Type B pancreatic cell (in vitro differentiated cells): ENCODE measurements at places on chromosomes 2 and 18.
A peak's percentile ranks its signal among the peaks of the same experiment; 100 is the strongest.

GRCh38 chr2:214747992-214748391 is 61.5 kb downstream of the BARD1 start:
- DNase-seq, result no peak

- DNase-seq, result no peak
Measured at GRCh38 chr2:149562324-149562723, 25.3 kb downstream of the MMADHC start.

DNA sequence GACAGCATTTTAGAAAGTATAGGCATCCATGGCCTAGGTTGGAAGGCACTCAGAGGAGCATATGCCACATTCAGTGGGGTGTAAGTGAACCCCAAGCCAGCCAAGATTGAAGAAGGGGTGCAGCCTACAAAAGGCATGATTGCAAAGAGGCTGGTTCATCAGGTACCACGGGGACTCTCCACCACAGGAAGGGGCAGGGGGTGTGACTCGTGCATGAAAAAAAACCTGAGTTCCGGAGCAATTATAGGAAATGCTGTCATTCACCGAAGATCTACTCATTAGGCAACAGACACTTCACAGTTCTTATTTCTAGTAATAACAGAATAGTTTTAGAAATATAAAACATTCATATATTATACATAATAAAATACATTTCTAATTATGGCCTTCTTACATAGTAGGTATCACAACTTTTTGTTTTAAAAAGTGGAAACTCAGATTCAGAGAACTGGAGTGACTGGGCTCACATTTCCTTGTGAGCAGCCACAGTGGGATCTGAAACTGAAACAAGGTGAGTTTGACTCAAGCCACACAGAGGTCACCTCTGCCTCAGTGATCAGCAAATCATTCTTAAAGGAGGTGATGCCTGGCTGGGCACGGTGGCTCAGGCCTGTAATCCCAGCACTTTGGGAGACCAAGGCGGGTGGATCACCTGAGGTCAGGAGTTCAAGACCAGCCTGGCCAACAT is 188.4 kb upstream of the GYPC start:
- no peak for DNase-seq

DNA sequence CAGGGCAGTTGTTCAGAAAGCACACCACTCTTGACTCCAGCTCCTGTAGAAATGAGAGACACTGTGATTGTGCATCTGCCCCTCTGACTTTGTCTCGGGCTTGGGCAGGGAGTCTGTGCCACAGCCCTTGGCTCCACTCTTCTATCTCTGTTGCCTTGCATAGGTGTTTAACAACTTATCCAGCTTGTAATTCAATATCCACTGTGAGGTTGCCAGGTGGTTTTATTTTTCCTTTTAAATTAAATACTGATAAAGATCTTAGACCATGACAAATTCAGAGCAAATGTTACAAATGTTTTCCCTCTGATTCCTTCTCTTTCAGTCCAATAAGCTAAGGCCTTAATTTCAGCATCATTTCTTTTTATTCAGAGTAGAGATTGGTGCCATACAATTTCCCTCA is 421.7 kb downstream of the STK39 start:
- DNase-seq, result no peak

- no peak for DNase-seq
Measured at GRCh38 chr18:48314690-48315089, 94.5 kb downstream of the ZBTB7C start.

DNA sequence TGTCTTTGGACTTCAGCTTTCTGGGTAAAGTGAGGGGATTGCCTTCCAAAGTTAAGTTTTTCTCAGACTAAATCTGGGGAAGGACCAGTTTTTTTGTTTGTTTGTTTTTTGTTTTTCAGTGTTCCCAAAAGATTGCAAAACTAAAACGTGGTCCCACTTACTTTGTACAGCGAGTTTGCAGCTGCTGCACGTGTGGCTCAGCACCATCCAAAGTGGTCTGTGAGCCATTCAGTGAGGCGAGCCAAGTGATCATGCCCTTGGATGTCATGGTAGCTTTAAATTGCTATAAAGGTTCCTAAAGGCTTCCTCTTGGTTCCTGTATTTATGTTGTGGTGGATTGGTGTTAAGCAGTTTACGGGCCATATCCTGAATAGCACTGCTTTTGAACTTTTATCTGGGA is 23.0 kb downstream of the TET3 start:
- DNase-seq, result no peak

DNA sequence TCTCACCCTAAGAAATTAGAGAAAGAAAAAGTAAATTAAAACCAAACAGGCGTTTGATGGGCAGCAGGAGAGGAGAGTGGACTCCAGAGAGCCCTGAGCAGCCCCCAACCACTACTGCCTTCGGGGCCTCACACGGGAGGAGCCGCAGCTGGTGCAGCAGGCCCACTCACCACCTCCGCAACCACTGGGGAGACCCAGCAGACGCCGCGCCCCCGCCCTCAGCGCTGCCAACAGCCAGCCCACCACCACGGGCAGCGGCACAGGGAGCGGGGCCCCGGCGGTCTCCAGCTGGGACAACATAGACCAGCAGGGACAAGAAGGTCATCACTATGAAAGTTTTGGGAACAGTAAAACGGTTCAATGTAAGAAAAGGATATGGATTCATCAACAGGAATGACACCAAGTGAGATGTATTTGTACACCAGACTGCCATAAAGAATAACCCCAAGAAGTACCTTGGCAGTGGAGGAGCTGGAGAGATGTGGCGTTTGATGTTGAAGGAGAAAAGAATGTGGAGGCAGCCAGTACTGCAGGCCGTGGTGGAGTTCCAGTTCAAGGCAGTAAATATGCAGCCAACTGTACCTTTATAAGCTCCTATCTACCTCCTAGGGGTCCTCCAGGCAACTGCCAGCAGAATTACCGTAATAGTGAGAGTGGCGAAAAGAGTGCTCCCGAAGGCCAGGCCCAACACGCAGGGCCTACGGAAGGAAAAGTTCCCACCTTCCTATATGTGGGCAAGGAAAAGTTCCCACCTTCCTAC is 76.5 kb downstream of the OLA1 start:
- DNase-seq, result no peak

DNA sequence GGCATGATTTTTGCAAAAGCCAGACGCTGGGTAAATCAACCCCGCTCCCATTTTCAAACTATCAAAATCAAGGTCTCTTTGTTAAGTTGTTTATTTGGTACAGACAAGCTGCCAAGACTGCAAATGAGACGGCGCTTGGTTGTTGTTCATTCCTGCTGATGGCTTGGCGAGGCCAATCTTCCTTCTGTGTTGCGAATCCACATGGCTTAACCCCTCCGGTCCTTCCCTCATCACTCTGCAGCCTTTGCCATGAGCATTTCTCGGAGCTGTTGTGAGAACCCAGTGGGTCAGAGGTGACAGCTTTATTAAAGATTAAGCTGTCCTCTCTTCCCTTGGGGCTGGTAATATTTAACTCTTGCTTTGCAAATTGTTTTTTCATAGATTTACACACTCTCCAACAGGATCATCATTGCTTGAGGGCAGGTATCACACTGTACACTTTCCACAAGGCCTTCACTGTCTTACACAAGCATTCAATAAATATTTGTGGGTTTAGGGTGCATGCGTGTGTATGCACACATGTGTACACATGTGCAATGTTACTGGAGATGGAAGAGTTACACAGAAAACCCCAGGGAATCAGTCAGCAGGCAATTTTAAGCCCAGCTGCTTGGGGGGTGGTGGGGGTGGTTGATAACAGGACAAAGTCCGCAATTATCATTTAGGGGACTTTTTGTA is 27.8 kb upstream of the KCNF1 start:
- DNase-seq, result peak; percentile 43

DNA sequence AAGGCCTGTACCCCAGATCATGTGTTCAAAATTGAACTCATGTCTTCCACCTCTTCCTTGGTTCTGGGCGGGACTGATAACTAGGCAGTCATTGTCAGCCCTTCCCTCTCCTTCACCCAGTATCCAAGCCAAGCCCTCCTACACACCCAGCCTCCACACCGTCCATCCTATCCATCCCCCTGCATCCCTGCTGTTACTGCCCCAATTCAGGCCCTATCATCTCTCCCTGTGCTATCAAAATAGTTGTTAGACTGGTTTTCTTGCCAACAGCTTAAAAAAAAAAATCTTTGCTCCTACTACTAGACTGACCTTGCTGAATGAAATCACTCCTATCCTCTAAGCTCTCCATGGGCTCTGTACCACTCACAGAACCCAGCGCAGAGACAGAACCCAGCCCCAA is 32.8 kb downstream of the TGFA start:
- no peak for DNase-seq

DNA sequence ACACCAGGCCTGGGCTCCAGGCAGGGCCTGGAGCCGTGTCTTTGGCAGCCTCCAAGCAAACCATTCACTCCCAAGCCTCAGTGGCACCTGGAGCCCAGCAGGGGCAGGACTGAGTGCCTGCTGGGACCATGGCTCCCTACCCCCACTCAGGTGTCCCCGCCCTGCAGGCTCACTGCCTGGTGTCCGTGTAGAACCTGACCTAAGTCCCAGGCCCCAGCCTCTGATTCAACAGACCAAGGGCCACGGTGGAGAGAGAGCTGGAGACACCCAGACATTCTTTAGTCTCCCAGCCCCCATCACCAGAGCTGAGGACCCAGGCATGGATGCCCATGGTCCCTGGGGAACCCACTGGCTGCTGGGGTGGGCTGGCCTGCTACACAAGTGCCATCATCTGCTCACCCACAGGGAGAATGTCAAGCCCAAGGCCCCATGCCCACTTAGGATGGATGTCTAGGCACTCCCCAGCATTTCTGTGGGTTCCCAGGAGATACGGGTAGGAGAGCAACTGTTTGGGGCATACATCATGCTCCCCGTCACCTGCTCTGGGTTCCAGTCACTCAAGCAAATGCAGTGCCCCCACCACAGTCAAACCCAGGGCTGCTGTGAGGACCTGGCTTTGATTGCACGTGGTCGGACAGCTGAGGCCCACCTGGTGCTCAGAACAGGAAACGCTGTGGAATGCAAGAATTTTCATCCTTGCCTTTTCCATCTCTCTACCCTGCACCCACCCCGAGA is 42.9 kb upstream of the ATG16L1 start:
- DNase-seq, result no peak

DNA sequence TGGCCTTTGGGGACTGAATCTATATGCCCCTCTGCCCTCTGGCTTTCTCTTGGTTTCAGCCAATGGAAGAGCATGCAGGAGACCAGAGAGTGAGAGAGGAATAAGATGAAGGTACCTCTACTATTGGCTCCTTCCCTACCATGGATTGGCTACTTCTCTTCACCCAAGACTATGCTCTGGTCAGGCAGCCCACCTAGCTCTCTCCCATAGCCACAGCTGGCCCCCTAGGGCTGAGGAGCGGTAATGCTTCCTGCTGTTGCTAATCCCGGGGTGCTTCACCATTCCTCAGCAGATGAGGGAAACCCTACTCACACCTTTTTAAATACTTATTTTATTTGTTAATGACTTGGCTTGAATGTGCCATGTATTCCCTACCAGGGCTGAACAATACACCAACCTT is 142.4 kb downstream of the MREG start:
- no peak for DNase-seq

DNA sequence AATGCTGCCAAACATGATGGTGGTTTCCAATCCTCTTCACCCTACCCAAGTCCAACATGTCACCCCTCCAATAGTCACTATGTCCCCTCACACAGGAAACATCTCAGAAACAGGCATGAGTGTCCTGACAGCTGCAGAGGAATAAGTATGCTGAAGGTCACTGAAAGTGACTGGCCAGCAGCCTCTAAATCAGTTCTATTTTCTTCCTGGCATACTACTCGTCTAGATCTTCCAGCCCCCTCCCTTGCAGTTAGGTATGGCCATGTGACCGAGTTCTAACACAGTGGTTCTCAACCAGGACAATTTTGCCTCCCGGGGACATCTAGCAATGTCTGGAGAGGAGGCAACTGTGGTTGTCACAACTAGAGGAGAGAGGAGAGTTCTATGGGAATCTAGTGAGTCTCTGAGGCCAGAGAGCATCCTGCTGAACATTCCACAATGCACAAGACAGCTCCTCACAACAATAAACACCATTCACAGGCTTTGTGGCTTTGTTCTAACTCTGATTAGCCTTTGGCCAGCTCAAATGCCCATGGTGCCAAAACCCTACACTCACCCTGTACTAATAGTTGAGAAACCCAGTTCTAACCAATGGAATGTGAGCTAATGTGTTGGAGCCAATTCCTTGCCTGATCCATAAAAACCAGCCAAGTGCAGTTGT is 12.6 kb upstream of the ID2 start:
- no peak for DNase-seq

DNA sequence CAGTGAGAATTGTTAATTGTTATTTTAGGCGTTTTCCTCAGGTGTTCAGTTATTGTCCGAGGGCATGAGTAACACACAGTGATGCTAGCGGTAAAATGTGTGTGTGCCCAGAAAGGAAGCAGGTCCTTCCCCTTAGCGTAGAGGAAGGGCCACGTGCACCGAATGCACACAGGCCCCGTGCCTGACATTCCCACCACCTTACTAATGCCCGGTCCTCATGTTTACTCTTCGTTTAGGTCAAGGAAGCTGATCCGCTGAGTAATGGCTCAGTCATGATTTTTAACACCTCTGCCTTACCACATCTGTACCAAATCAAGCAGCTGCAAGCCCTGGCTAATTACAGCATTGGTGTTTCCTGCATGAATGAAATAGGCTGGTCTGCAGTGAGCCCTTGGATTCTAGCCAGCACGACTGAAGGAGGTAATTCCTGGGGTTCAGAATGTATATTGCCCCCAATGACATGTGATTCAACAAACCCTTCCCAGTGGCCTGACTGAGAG is 76.7 kb downstream of the MERTK start:
- no peak for DNase-seq

DNA sequence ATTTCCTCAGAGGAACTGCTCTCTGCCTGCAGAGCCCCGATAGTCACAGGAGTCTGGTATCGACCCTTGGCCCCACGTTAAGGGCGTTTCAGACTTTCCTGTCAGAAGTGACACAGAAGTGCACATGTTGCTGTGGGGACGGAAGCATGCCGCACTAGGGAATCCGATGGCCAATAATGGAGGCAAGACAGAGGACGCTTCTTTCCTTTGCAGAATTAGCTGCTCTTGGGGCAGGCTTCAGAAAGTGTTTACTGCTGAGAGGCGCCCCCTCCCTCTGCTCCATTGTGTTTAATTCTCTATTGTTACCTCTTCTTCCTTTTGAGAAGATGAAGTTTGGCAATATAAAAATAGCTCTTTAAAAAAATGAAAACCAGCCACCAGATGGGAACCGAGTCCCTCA is 118.6 kb upstream of the EML6 start:
- no peak for DNase-seq

- no peak for DNase-seq
Measured at GRCh38 chr2:98875081-98875728, 60.8 kb downstream of the CRACDL start.

DNA sequence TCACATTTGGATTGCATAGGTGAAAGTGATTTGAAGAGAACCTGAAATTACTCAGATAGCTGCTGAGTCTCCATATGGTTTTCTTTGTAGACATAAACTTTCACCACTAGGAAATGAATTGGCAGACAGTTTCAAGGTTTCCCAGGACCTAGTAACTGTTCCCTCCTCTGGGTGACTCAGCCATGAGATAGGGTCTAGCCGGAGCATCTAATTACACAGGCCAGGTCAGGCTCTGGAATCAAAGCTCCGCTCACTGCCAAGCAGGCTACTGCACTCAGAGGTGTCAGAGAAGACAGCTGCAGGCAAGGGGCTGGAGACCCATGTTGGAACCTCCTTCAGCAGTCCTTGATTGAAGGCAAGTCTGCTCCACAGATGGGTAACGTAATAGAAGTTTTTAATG is 429.2 kb downstream of the TNS1 start:
- DNase-seq, result no peak

GRCh38 chr2:143142598-143142997 is 13.4 kb downstream of the ARHGAP15 start:
- DNase-seq, result no peak

- no peak for DNase-seq
Measured at GRCh38 chr2:16363581-16363980, 302.1 kb downstream of the CYRIA start.

GRCh38 chr2:53867169-53867568 is 7.4 kb upstream of the GPR75 start:
- DNase-seq, result no peak
